ENCODE measurements at places on chromosomes 3 and 15.

- DNase-seq: peak; percentile 62
Observed at GRCh38 chr15:85667491-85668424, 127.0 kb downstream of the KLHL25 start.

GRCh38 chr15:89971592-89971997 lies 29.5 kb upstream of the ZNF710 start:
- peak; percentile 76 for DNase-seq

DNA sequence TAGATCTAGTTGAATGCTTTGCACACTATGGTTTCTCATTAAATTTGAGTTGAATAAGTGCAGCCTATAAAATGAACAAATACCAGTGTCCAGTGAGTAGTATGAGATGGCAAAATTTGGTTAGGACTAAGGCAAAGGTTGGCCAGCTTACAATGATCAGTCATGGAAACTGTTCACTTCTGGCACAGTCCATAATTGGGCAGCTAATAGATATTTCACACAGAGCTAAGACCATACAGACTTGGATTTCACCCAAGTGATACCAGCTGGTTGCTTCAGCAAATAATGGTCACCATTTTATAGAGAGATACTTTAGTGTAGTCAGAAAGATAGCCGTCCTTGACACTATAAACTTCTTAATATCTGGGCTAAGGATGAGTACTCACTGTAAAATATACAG lies 15.7 kb downstream of the GAP43 start:
- no peak for DNase-seq

DNA sequence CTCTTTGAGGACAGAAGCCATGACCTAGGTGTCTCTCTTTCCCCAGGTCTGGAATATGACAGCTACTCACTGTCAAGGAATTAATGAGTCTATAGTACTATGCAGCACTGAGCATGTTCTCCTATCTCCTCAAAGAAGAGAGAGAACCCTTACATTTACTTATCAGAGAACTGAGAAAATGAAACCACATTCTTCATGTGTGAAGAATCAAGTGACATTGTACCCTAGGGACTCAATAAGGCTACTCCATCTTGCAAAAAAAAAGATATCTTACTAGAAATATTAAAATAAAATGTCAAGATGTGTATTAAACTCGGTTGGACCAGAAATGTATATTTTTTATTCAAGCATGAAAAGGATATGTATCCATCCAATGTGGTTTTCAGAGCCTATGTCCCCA lies 133.2 kb upstream of the COL8A1 start:
- DNase-seq: no peak

DNA sequence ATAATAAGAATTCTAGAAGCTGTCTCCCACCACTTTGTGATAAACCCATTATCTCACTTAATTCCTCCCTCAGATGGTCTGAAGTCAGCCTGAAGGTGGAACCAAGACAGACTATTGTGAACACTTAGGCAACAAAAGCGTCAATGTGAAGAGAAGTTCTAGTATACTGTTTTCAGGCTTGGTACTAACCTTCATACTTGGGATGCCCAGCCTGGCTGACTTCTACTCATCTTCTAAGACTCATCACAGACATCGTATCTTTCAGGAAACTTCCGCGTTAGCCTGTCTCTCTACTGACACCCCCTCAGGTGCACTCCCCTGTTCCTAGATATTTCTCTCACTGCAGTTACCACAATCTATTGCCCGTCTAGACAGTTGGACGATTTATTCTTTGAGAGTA lies 201.2 kb downstream of the SATB1 start:
- DNase-seq: no peak

- DNase-seq: no peak
Observed at GRCh38 chr3:144660186-144660585, 688.6 kb downstream of the DIPK2A start.

DNA sequence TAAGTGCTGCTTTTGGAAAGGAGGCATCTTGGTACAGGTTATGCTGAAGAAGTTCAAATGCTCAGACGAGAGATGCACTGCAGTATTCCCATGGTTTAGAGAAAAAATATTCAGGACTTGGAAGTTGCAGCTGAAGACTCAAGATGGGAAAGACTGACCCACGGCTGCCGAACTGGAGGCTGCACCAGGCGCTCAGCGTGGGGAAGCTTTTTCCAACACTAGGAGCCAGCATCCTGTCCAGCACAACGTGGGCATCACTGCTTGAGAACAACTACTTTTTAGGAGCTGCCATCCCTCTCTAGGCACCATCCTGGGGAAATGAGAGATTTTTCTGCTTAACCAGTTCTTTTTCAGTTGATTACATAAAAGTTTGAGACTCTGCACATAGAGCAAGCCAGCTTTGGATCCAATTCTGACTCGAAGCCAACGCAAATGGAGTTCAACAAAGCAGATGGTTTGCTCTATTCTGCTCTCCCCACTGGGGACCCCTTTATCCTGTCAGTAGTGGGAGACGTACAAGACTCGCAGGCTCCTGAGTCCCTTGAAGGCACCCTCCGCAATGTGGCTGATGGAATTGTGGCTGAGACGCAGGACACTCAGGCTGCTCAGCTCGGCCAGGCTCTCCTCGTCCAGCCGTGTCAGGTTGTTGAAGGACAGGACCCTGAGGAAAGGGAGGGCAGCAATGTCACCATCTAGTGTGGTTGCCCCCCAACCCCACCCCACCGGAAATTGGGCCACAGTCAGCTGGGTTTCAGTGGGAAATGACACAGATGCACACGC lies 93.8 kb downstream of the LRIG1 start:
- no peak for DNase-seq

GRCh38 chr15:82135638-82136037 lies 89.8 kb upstream of the MEX3B start:
- DNase-seq: no peak

GRCh38 chr3:193756536-193756935 lies 163.5 kb downstream of the OPA1 start:
- DNase-seq: no peak

- DNase-seq: no peak
Observed at GRCh38 chr3:183692436-183692835, 5.2 kb upstream of the YEATS2 start.

GRCh38 chr15:86557018-86557550 lies 477.4 kb downstream of the AGBL1 start:
- no peak for DNase-seq

GRCh38 chr3:187858041-187858440 lies 112.8 kb upstream of the BCL6 start:
- DNase-seq: no peak

- no peak for DNase-seq
Observed at GRCh38 chr15:61483599-61483998, 254.5 kb upstream of the RORA start.

- no peak for DNase-seq
Observed at GRCh38 chr3:27637346-27637995, 84.7 kb downstream of the EOMES start.
